ENCODE measurements at places on chromosomes 16 and 17.

GRCh38 chr17:21119247-21119918, 7.4 kb upstream of the DHRS7B start:
- DNase-seq: no peak

- no peak for DNase-seq
Measured at GRCh38 chr16:81468269-81468902, 23.8 kb downstream of the CMIP start.

GRCh38 chr16:20884240-20884556, 16.0 kb downstream of the DCUN1D3 start:
- no peak for DNase-seq

DNA sequence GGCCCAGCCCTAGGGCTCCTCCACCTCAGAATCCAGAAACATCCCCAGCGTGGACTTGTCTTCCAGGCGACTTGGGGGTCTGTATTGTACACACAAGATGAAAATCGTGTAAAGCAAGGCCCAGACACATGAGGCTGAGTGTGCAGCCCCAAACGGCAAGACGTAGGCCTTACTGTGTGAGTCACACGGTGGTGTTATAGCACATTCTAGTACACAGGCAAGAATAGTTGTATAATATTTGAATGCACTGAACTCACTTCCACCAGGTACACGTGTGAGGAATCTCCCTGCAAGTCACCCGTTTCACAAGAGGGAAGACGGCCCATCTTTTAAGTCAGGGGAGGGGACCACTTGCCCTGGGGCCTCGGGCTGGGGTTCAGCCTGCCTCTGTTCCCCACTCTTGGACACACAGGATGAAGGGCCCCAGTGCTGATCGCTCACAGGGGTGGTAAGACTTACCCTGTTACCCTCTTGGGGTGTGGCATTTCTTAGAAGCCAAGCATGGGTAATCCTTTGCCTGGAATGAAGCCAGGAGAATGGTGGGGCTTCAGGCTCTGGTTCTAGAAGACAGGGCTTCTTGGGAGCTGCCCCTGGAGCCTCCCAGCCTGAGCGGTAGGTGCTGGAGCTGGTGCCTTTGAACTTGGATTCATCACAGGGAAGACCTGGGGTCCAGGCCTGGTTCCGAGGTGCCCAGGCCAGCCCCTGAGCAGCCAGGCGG, 71.3 kb downstream of the SREBF1 start:
- no peak for DNase-seq

GRCh38 chr16:66364959-66365306, 1.6 kb upstream of the CDH5 start:
- DNase-seq: no peak

GRCh38 chr17:36682773-36683172, 81.4 kb downstream of the MRM1 start:
- DNase-seq: no peak

- DNase-seq: no peak
Measured at GRCh38 chr16:29680180-29680598, 1.2 kb downstream of the QPRT start.

- DNase-seq: no peak
Measured at GRCh38 chr17:33955461-33955860, 299.6 kb upstream of the CCL2 start.

DNA sequence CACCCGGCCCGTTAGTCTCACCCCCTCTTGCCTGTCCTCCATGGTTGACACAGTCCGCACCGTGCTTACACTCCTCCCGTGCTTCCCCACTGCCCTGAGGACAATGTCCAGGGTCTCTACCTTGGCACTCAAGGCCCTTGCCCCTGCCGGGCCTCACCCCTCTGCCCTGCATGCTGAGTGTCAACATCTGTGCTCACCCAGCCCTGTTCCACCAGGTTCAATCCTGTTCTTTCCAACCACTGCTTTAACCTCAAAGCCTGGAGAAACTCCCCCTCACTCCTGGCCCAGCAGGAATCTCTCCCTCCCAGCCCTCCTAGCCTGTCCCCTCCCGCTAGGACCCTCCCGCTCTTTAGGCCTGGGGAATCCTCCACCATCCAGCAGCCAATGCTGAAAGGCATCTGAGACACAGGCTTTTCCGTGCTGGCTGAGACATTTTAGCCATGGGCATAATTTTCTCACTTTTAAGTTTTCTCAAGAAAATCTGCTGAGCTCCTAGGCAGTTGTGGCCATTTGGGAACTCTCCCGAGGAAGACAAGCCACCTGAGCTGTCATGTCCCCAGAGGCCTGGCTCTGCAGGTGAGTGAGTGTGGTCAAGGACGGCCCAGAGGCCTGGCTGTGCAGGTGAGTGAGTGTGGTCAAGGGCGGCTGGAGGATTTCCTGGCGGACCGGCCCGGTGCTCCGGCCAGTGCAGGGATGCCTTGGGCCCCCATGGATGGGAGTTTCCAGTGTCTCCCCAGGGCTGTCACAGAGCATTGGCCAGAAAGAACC, 10.8 kb upstream of the P2RX1 start:
- DNase-seq: no peak

DNA sequence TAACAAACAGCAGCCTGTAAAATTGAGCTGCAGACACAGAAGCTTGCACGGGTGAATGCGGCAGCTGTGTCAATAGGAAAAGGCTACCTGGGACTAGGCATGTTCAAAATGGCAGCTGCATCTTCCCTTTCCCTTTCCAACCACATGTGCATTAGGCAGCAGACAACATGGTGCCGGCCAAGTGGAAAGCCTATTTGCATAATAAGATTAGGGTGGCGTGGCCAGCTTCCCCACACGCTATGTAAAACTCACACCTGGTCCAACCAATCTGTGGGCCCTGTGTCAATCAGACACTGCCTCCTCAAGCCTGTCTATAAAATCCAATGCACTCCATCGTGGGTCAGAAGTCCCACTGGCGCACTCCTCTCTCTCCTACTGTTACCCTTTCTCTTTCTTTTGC, 61.0 kb upstream of the RBBP6 start:
- no peak for DNase-seq

DNA sequence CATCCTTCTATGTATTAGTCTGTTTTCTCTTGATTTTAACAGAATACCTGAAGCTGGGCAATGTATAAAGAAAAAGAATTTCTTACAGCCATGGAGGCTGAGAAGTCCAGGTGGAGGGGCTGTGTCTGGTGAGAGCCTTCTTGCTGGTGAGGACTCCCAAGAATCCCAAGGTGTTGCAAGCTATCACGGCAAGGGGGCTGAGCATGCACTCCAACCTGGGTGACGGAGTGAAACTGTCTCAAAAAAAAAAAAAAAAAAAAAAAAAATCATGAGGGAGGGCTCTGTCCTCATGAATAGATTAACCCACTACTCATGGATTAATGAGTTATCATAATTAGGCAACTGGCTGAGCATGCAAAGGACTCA, 19.4 kb downstream of the NQO1 start:
- DNase-seq: no peak

DNA sequence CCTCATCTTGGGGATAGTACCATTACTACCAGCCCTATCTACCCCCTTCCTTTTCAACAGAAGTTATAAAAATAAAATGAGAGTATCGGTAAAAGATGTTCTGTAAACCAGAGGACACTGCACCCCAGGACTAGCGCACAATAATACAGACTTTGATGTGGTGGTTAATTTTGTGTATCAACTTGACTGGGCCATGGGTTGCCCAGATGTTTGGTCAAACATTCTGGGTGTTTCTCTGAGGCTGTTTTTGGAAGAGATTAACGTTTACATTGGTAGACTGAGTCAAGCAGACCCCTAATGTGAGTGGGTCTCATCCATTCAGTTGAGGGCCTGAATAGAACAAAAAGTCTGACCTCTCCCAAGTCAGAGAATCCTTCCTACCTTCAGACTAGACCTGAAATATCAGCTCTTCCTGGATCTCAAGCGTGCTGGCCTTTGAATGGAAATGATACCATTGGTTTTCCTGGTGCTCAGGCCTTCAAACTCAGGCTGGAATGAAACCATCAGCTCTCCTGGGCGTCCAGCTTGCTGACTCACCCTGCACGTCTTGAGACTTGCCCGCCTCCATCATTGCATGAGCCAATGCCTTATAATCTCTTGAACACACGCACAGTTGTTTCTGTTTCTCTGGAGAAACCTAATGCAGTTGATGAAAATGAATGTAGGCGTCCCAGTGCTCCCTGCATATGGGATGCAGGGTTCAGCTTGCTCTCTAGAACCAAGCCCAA, 10.1 kb downstream of the MRM1 start:
- no peak for DNase-seq

DNA sequence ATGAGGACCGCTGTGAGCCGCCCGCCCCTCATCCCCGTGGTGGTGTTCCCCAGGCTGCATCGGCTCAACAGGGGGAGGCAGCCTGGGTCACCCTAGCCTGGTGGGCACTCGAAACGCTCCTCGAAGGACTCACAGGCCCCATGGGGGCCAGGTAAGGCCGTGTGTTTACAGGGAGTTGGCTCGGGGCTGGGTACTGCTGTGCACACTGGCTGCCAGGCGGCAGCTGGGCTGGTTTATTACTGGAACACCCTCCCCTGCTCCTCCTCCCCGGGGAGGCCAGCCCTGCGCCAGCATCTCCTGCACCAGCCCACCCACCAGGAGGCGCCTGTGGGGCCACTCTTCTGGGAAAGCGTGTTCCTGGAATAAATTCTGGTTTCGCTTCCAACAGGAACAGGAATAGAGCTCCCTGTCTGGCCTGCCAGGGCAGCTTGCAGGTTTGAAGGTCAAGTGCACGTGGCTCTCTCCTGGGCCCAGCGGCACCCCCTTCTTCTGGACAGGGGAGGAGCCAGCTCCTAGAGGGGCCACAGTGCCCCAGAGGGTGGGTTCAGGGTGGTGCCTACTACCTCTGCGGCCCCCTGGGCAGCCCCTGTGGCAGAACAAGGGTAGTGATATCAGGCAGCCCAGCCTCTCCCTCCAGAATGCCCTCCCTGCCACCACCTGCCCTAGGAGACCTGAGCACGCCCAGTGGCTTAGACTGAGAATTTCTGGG, 11.3 kb downstream of the MCRIP1 start:
- no peak for DNase-seq

- DNase-seq: no peak
Measured at GRCh38 chr16:48157794-48158193, 2.0 kb upstream of the ABCC12 start.

GRCh38 chr16:27334838-27335237, 21.1 kb downstream of the IL4R start:
- DNase-seq: no peak

GRCh38 chr16:73315645-73316044, 267.7 kb upstream of the ZFHX3 start:
- no peak for DNase-seq

GRCh38 chr16:22627043-22627442, 116.4 kb downstream of the NPIPB5 start:
- DNase-seq: no peak

DNA sequence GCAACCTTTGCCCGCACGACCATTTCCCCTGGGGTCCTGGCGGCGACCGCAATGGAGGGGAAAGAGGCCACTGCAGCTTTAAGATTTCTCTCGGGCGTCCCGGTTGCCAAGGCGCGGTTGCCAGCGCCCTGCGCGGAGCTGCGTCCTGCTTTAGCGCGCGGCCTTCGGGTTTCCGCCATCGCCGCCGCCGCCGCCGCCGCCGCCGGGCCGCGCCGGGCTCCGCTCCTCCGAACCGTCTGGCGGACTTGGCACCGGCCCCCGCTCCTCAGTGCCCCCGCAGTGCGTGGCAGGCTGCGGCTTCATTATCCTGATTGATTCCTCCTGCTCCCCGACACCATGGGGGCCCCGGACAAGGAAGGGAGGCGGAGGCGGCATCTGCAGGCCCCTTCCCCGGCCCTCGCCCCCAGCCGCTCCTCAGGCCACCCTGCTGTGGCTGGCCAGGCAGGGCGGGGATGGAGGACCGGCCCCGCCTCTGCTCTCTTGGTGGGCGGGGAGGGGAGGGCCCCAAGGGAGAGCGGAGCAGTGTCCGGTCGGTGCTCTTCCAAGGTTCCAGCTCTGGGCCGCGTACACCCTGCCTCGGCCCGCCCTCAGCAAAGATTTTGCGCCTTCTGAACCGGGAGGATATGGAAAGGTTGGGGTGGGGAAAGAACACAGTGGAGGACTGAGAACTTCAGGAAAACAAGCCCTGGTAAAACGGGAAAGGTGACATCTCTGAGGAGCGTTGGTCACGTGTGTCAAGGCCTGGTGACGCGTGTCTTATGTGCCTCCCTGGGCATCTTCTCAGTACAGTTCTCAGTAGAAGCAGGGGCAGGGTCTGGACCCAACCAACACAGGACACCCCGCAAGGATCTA, 34.0 kb downstream of the NEUROD2 start:
- peak; percentile 61 for DNase-seq

- no peak for DNase-seq
Measured at GRCh38 chr17:34562387-34562786, 17.0 kb upstream of the TMEM132E start.

GRCh38 chr17:73723317-73723716, 79.1 kb upstream of the SDK2 start:
- no peak for DNase-seq

GRCh38 chr17:78341559-78342448, 18.1 kb downstream of the SOCS3 start:
- peak; percentile 64 for DNase-seq

DNA sequence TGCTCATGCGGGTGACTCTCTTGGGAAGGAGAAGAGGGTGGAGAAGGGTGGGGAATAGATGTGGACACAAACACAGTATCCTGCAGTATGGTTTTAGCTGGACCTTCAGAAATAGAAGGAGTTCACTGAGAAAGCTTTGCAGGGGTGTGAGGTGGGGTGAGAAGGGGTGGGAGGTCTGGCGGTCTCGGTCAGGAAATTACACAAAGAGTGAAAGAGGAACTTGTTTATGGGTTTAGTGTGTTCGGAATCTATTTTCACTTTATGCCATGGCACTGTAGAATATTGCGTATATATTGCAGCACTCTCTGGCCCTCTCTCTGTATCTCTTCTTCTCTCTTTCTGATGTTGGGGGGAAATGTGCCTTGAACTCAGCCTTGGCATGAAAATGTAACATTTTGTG, 148.2 kb upstream of the GOT2 start:
- no peak for DNase-seq

DNA sequence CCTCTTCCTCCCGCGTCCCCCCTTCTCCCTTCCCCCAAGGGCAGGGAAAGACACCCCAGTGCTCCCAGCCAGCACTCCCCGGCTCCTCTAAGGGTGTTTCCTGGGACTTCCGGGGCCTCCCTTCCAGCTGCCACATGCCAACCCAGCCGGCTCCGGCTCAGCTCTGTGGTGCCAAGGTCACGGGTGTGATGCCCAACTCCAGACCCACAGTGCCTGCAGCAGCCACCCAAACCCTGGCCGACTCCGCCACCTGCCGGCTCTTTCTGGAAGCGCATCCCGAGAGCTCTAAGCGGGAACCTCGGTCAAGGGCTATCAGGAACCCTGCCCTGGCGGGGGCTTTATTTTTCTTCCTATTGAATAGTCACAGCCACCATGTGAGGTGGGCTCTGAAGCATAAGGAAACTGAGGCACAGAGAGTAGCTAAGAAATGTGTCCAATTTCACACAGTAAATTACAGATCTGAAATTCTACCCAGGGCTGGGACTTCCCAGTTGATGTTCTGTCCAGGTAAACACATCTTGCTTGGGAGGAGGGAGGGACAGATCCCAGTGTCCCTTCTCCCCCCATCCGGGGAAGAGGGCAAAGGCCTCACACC, 3.3 kb upstream of the PPP1R1B start:
- peak; percentile 75 for DNase-seq

- no peak for DNase-seq
Measured at GRCh38 chr17:56994009-56994792, 16.3 kb downstream of the SCPEP1 start.

GRCh38 chr16:57132470-57132869, 40.1 kb downstream of the CPNE2 start:
- DNase-seq: no peak

- no peak for DNase-seq
Measured at GRCh38 chr17:4499431-4500190, 930 bp downstream of the SPNS2 start.

- no peak for DNase-seq
Measured at GRCh38 chr16:15857724-15858560, 1.1 kb upstream of the MYH11 start.

- no peak for DNase-seq
Measured at GRCh38 chr17:72887322-72887721, 205.2 kb downstream of the SLC39A11 start.

Measured in T1000 (cell line).